ENCODE measurements at places on chromosomes 4 and X.

DNA sequence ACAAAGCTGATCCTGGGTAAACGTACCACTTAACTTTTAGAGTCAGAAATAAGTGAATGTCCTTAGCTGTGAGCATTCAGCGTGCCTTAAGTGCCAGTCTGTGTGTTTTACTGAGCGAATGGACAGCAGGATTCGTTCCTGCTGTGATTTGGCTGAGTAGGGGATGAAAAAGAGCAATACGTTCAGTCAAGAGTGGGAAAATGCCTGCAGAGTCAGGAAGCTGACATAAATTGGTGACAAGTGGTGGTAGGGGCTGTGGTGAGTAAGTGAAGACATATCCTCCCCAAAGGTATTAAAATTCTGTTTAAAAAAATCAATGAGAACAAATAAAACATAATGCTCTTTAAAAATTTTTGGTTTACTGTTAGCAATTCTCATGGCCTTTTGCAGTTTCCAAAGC lies 56.6 kb upstream of the TNIP3 start:
- DNase-seq: no peak

GRCh38 chr4:142801966-142802365 lies 44.1 kb downstream of the INPP4B start:
- no peak for DNase-seq

DNA sequence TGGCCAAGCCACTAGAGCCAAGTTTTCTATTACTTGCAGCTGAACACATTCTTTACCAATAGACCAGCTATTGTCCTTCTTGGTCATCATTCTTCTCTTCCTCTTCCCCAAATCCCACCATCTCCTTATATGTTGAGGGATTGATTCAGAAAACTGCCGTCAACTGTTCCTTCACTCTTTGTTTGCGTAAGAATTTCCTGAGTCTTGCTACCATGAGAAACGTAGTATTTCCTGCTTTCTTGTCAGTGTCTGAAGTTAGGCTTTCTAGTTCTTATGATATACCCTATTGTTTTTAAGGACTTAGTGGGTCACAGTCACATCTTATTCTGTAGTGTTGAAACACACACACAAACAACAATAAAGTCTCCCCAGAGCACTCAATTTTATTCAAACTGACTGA lies 20.1 kb downstream of the IGFBP7 start:
- no peak for DNase-seq

DNA sequence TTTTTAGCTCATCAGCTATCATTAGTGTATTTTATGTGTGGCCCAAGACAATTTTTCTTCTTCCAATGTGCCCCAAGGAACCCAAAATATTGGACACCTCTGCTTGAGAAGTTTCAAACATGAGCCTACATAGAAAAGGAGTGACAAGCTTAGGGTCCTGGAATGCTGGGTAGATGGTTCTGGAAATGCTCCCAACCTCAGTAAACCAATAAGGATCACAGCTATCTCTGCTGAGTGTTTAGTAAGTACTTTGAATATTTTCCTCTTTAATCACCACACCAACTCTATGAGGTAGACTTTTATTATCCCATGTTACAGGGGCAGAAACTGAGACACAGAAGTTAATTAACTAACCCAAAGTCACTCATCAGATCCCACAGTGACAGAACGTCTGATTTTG lies 164.9 kb upstream of the KLF3 start:
- DNase-seq: peak; percentile 4

DNA sequence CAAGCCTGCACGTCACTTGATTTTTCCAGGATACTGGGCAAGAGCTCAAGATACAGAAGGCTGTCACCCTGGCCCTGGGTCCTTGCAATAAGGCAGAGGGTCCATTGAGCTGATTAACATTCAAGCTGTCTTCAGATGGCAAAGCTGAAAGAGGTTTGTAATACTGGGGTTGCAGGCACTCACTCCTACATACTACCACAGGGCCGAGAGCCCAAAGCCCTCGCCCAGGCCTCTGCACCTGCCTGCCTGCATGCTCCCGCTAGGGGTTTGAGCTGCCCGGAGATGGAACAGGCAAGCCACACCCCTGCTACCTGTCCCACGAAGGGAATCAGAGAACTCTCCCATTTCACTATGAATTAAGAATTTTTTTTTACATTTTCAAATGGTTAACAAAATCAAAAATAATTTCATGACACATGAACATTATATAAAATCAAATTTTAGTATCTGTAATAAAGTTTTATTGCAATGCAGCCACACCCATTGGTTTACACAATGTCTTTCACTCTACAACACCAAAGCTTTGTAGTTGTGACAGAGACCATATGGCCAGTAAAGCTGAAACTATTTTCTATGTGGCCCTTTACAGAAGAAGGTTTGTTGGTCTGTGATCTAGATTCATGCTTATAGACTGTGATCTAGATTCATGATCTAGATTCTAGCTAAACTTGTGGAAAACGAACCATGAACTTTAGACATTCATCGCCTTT lies 530.4 kb upstream of the IGFBP7 start:
- no peak for DNase-seq

DNA sequence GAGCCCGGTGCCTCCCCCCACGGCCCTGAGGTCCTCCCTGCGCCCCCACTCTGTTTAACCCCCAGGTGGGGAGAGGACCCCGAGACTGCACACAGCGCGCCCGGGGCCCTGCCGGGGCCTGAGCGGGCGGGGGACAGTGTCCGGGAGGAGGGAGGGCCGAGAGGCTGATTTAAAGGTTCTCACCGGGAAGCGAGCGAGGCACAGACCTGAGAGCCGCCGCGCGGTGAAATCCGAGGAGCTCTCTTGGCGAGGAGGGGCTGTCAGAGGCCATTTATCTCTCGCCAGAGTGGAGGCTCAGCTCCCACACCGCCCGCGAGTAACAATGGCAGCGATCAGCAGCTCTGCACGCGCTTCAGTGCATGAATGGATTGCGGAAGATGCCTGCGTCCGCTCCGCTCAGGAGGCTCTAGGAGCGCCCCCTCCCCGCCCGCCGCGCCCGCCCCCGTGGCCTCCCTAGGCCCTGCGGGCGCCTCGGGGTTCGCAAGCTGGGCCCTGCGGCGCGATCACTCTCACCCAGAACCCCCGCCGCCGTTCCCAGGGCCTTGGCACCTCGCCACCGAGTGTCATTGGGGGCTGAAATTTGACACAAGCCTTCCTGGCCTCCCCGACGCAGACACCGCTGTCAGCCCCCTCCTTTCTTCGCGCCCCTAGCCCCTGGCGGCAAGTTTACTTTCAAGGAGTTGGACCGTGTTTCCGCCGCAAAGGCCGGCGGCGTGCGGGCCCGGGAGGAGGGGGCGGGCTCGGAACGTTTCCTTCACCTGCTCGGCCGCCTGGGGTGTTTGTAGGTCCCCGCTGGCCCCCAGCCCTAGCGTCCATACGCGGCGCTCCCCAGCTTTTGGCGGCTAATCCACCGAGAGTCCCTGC lies 48.7 kb upstream of the BCOR start:
- DNase-seq: no peak

- no peak for DNase-seq
Observed at GRCh38 chrX:38081909-38082308, 75.6 kb downstream of the SYTL5 start.

DNA sequence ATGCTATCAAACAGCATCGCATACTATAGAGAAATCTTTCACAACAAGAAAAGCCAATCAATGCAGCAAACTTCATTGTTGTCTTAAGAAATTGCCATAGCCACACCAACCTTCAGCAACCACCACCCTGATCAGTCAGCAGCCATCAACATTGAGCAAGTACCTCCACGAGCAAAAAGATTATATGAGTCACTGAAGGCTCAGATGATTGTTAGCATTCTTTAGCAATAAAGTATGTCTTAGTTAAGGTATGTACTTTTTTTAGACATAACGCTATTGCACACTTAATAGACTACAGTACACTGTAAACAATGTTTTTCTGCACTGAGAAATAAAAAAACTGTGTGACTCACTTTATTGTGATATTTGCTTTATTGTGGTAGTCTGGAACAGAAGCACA lies 37.8 kb upstream of the FUNDC1 start:
- DNase-seq: peak; percentile 67

DNA sequence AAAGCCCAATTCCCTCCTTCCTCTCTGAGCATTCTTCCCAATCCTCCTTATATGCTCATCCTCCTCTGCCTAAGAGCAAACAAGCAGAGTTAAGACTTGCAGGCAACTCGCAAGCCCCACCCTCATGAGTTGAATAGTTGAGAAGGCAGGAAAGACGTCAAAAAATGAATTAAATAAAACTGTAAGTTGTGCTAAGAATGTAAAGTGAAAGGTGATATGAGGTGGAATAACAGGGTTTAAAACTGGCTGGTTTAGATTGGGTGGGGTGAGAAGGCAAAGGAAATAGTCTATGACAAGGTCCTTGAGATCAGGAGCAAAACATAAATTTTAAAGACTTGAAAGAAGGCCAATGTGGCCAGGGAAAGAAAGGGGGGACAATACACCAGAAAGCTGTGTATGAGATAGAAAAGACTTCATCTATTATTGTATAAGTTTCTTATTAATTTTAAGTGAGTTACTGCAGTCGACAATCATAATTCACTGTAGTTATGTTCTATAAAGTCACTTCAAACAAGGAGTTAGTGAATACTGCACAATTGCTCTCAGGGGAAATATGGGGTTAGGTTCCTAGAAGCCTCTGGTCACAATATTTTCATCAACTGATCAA lies 124.9 kb downstream of the RELL1 start:
- no peak for DNase-seq

DNA sequence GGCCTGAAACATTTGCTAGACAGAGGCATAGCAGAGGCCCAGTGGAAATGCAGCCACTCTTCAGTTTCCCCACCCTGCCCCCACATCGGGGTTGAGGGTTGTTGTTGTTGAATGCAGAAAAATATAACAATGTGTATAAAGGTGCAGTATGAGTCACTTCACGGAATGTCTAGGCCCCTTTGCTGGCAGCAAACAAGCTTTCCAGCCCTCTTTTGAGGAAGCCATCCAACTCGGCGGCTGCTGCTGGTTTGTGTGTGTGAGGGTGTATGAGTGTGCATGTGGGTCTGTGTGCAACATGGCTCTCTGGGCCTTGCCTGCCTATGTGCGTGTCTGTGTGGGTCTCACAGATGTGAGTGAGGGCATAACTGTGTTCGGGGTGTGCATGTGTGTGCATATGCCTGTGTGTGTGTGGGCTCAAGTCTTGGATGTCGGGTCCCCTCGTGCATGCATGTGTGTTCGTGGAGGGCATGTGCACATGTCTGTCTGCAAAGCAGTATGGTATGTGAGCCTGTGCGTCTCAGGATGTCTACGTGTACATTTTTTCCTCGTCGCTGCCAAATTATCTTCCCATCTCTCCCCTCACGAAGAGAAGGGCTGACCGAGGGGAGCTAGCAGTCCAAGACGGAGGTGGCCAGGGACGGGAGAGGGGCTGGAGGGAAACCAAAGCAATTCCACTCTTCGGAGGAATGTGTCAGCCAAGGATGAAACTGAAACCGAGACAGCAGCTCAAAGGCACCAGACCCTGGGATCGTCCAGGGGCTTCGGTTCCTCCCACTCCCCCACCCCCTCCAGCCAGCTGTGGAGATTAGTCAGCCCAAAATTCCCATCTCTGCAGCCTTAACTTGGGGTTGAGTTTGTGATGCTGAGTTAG lies 8.4 kb upstream of the ELF4 start:
- peak; percentile 62 for DNase-seq

DNA sequence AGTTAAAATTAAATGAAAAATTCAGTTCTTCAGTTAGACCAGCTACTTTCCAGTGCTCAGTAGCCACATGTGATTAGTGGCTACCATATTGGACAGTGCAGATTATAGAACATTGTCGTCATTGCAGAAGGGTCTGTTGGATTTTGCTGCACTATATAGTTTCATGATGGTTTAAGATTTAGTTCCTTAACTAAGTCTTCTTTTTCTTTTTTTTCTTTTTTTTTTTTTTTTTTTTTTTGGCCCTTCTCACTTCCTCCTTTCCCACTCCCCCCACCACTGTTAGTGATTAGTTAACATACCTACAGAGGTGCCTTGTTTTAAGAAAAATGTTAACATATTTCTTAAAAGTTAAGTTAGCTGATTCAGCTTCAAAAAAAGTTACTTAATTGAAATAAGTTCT lies 9.0 kb downstream of the RAB9A start:
- no peak for DNase-seq

GRCh38 chrX:13498238-13498637 lies 71.2 kb upstream of the EGFL6 start:
- no peak for DNase-seq

GRCh38 chr4:138320831-138321230 lies 78.7 kb upstream of the SLC7A11 start:
- DNase-seq: no peak

DNA sequence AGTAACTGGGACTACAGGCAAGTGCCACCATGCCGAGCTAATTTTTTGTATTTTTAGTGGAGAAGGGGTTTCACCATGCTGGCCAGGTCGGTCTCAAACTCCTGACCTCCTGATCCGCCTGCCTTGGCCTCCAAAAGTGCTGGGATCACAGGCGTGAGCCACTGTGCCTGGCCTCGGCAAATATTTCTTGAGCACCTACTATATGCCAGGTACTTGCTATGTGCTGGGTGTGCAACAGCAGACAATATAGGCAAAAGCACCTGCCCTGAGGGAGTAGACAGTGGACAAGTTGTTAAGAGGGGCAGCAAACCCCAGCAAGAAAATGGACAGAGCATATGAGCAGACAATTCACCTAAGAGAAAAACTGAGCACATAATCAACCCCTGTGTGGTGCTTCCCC lies 51.0 kb upstream of the CDKN2AIP start:
- no peak for DNase-seq

DNA sequence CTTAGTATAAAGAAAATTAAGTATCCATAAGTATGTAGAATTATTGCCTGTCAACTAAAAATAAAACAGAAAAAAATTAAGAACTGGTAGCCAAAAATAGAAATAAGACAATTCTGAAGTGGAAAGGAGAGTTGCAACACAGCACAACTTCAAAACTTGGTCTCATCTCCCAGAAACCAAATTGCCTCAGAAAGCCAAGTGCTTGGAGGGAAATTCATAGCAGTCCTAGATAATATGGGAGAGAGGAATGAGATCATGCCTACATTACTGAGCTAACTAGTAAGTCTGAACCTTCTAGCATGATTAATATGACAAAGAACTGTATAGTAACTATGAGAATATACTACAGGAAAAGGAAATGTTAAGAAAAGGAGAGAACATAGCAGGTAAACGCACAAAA lies 256.5 kb downstream of the LDB2 start:
- peak; percentile 73 for DNase-seq

DNA sequence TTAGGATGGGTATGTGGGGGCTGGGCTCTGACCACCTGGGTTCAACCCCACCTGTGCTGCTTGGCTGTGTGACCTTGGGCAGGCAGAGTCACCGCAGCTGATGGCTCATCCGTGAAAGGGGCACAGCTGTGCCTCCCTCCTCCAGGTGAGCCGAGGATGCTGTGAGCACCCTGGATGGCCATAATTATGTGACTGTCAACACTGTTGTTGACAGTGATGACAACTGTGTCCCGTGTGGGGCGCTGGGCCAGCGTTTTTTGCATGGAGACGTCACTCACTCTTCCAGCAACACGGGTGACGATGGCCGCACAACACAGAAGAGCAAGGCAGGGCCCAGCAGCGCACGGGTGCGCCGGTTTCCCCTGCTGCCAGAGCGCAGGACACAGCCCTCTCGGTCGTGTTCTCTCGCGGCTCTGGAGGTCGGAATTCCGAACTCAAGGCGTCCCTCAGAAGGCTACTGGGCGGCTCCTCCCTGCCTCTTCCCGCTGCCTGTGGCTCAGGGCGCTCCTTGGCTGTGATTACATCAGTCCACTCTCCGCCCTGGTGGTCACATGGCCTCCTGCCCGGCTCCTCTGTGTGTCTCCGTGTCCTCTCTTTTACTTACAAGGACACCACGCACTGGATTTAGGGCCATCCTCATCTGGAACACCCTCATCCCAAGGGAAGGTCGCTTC lies 1.3 kb downstream of the SH3TC1 start:
- DNase-seq: peak; percentile 72

Data from NCI-H226 (cell line).